ENCODE measurements at places on chromosomes 6 and 20.
A peak's percentile ranks its signal among the peaks of the same experiment; 100 is the strongest.

DNA sequence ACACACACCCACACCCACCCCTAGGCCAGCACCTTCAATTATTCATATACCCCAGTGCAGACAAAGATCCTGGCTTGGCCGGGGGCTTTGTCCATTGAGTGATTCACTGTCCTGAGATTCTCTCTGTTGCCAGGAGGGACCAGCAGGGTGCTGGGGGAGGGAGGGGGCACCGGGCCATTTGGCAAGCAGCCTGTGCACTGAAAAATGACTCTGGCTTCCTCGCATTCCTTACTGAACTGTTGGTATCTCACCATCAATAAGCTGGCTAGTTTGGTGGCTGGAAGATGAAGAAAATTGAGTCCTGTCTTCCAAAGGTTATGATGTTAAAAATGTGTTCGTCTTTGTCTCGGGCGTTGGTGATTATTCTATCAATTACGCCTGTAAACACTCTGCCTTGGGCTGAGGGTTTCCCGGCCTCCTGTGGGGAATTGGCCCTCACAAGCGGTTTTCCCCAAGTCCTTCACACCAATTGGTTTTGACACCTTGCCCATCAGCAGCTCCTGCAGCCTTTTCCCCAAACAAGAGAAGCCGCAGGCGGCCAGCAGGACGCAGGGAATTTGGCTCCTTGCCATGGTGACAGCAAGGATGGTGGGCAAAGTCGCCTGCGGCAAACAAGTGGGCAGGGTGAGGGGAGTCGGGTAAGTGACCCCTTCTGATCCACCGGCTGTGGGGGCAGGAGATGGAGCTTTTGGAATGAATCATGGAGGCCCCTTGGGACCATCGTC is 4.9 kb downstream of the VSTM2L start:
- DNase-seq, result no peak

- no peak for DNase-seq
Measured at GRCh38 chr6:45507186-45507585, 129.5 kb upstream of the SUPT3H start.

DNA sequence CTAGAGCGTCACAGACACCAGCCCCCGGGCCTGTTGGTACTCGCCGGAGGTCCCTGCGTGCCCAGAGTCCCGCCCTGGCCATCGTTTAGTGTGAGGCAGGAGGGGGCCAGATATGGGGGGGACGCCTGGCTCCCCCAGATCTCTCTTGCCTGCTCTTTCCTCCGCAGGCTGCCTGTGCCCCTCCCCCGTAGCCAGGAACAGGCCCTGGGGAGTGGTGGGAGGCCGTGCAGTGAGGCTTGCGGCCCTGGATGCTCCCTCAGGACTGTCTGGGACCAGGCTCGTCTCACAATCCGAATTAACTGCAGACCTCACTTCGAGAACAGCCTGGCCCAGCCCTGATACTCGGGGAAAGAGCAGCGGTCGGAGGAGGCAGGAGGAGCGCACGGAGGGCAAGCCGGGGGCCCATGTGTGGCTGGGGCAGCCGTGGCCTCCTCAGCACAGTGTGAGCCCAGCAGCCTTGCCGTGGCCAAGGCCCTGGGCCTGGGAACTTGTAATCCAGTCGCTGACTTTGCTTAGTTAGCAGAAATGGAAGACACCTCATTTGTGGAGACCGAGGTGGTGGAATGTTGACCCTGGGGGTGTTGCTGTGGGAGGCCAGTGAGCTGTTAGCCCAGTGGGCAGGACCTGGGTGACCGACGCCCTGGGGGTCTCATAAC is 28.7 kb downstream of the FRMD1 start:
- DNase-seq, result no peak

GRCh38 chr6:62808565-62809293 is 402.5 kb upstream of the FKBP1C start:
- no peak for DNase-seq

- no peak for DNase-seq
Measured at GRCh38 chr6:72367439-72367838, 254.4 kb upstream of the KCNQ5 start.

DNA sequence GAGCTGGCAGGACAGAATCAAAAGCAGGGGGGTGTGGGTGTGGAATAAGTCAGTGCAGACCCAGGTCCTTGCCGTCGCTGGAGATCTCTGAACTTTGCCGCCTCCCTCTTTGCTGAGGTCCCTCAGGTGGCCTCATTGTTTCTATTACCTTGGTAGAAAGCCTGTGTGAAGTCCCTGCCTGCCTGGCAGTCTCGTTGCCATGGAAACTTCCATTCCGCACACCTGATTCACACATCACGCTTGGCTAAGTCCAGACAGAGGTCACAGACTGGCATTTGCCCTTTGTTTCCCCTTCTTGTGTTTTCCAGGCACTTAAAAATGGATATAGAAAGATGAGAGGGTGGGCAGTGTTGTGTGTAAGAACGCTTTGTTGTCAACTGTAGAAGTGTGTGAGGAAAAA is 260.6 kb downstream of the PRL start:
- DNase-seq, result no peak

GRCh38 chr6:54185885-54186284 is 74.6 kb downstream of the MLIP start:
- DNase-seq, result no peak

DNA sequence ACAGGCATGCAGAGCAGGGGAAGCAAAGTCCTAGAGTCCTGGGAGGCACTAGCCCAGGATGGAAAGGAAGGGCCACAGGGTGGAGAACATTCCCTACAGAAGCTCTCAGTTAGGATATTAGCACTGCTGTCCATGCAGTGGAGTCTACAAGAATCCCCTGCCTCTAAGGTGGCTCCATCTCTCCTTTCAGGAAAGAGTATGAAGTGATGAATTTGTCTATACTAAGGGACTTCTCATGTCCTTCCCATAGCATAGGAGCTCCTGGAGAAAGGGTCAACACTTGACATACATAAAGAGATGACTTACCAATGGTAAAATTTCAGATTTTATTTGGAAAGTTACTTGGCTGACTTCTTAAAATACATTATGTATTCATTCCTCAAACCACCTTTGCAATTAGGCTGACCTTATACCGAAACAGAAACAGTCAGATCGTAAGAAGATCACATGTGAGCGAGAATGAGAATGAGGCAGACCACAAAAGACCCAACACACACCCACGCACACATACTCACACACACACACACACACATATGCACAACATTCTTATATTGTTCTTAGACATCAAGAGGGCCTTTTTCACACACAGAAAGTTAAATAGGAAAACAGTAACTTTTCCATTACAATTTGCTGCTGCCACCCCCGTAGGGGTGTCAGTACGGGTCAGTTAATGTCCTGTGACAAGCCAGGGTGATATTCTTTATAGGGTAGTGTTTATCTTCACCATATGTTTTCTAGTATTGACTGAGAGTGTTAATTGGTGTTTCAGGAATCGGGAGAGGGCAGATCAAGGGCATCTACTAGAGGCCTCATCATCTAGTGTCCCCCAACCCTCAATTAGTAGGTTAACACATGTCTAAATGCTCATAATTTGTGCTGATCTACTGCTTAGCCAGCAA is 159.4 kb downstream of the FAXC start:
- peak; percentile 38 for DNase-seq

DNA sequence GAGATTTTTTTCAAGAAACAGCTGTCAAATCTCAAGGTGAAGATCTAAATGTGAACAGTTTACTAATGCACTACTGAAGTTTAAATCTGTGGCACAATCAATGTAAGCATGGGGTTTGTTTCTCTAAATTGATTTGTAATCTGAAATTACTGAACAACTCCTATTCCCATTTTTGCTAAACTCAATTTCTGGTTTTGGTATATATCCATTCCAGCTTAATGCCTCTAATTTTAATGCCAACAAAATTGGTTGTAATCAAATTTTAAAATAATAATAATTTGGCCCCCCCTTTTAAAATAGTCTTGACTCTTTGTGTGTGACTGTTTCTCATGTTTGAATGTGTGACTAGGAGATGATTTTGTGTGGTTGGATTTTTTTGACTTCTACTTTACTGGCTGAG is 4.0 kb downstream of the PNRC1 start:
- no peak for DNase-seq

- no peak for DNase-seq
Measured at GRCh38 chr6:156919814-156920369, 142.7 kb downstream of the ARID1B start.

DNA sequence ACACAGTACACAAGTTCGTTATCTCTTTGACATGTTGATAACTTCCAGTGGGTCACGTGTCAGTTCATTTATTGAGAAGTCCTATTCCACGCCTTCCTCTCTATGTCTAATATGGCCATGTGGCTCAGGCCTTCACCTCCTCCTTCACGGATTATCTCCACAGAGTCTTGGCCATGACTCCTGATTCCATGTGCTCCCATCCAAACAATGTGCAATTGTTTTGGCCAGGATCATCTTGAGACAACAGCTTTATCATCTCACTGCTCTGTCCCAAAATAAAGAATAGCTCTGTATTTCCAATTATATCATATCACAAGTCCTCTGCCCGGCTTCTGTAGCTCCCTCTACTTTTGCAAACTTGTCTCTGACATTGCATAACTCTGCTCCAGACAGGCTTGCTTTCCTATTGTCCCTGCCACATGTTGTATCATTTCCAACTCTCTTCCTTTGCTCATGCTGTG is 11.1 kb upstream of the TXNDC5 start:
- no peak for DNase-seq

DNA sequence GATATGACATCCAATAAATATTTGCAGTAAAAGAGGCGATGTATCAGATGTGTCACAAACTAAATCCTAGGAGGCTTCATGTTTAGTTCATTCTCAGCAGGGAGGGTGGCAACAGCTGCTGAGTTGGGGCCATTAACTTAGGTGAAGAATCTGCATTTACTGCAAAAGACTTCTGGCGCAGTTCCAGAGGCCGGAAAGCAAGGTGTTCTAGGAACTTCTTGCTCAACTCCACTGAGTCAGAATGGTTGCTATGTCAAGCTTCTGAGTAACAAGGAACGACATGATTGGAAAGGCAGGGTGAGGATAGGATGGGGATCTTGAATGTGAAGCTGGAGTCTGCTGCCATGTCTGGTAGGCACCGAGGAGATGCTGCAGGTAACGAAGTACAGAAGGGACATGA is 11.7 kb downstream of the ADNP start:
- no peak for DNase-seq

GRCh38 chr6:87971605-87972262 is 75.9 kb upstream of the SPACA1 start:
- DNase-seq, result no peak

GRCh38 chr20:37123441-37123840 is 27.6 kb upstream of the RBL1 start:
- no peak for DNase-seq

GRCh38 chr6:53630533-53631226 is 34.9 kb downstream of the KLHL31 start:
- DNase-seq, result no peak

Measured in activated T-cell treated with anti-CD3 and anti-CD28 coated beads, Interleukin-2, amount 50 U/mL, for 48 hours (primary cell).